ENCODE measurements at places on chromosomes 6 and 20. TPM values are rescaled to one million over a fixed set of nuclear protein-coding genes. Genes with fewer than 3 reads are reported as not detected.

GRCh38 chr20:39773380-39774000 lies 811.3 kb downstream of the DHX35 start:
- DNase-seq, result no peak

DNA sequence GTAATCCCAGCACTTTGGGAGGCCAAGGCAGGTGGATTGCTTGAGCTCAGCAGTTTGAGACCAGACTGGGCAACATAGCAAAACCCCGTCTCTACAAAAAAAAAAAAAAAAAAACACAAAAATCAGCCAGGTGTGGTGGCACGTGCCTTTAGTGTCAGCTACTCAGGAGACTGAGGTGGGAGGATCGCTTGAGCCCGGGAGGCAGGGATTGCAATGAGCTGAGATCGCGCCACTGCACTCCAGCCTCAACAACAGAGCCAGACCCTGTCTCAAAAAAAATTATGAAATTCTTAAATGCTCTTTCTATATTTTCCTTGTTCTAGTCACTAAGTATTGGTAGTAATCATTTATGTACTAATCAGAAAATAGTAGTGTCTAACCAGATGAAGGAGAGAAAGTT lies 30.6 kb downstream of the SYTL3 start:
- DNase-seq, result no peak

DNA sequence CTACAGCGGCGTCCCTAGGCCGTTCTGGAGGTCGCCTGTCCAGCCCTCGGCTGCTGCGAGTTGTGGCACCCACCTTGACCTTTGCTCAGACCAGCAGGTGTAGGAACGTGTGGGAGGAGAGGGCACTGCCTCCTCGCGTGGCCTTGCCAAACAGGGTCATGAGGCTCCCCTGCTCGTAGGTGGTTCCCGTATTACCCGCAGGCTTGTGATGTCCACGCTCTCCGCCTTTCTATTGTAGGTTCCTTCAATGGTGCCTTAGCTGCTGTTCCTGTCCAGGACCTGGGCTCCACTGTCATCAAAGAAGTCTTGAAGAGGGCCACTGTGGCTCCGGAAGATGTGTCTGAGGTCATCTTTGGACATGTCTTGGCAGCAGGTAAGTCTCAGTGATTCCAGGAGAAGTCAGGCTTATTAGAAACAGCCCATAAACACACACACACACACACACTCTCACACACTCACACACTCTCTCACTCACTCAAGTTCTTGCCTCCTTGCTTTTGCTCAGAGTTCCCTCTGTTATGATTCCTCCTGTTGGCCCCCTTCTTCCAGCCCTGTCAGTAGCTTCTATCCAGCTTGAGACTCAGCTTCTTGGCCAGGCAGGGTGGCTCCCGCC lies 942 bp downstream of the ACAT2 start:
- no peak for DNase-seq

GRCh38 chr6:92380803-92381601 lies 1038.4 kb downstream of the EPHA7 start:
- DNase-seq, result no peak

DNA sequence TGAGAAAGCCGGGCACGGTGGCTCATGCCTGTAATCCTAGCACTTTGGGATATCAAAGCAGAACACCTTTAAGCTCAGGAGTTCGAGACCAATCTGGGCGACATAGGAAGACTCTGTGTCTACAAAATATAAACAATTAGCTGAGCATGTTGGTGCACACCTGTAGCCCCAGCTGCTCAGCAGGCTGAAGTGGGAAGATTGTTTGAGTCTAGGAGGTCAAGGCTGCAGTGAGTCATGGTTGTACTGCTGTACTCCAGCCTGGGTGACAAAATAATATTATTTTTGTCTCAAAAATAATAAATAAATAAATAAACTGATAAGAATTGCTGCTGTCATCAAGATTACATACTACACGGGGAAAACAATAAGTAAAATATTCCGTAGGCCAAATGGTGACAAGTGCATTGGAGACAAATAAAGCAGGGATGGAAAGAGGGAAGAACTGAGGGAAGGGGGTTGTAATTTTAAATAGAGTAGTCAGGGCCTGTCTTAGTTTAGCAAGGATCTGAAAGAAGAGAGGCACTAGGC lies 14.0 kb upstream of the TOP1 start:
- DNase-seq, result no peak

DNA sequence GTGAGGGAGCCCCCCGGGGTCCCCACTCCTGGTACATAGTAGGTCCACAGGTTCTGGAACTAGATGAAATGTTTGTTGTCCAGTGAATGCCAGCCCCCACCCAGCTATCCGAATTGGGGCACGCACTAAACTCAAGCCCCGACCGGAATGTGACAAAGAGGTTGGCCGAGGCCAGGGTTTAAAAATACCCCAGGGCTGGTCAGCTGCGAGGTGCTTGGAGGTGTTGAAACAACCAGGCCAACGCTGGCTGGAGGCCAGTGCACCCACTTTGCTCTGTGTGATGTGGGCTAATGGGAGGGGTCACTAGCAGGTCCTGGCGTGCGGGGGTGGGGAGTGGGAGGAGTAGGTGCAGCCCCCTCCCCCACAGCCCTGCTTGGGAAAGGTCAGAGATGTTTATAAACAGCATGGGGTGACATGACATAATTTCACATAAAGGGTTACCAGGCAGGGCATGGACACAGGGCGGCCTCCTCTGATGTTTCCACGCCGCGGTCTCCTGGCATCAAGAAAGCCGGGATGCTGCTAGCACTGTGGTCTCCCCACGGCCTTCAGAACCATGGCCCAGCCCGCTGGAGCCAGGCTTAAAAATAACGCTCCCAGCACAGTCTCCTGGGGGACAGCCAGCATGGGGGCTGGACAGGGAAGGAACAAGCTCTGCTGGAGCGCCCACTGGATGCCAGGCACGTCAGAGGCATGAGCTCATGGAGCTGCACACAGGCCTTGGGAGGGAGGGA lies 111.2 kb upstream of the PTPN1 start:
- no peak for DNase-seq

DNA sequence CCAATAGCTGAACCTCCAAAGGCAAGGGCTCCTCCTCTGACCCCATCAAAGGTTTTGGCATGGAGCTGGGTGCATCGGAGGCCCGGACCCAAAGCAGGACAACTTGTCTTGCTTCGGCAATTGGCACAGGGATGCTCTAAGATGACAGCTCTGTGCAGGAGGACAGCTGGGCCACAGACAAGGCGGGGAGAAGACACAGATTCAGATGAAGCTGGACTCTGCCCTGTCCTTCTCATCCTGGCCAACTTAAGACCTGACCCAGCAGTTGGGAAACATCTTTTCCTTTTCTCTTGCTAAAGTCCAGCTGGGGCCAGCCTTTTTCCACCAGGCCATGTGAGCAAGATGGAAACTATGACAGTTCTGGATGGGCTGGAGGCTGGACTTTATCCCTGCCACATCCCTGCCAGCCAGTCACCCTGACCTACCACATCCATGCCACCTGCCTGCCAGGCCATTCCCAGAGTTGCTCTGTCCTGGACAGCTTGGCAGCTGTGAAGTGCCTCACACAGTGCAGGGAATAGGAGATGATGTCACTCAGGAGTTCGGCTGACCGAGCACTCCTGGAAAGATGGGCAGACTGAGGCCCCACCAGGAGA lies 12.7 kb upstream of the PSMF1 start:
- no peak for DNase-seq

DNA sequence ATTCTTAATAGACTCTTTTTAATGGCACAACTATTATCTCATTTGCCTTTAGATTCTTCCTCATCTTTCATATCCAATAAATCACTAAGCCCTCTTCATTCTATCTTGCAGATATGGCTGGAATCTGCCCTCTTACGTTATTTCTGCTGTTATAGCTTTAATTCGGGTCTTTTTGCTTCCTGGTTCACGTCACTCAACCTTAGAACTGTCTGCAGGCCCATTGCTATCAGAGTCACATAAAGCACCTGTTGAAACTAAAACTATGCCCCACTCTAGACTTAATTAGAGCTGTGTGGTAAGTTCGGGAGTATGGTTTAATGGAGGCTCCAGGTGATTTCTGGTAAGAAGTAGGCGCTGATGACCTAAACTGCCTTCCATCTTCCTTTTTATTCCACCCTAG lies 988 bp downstream of the QRSL1 start:
- no peak for DNase-seq

GRCh38 chr6:8336406-8337057 lies 98.8 kb downstream of the SLC35B3 start:
- no peak for DNase-seq

DNA sequence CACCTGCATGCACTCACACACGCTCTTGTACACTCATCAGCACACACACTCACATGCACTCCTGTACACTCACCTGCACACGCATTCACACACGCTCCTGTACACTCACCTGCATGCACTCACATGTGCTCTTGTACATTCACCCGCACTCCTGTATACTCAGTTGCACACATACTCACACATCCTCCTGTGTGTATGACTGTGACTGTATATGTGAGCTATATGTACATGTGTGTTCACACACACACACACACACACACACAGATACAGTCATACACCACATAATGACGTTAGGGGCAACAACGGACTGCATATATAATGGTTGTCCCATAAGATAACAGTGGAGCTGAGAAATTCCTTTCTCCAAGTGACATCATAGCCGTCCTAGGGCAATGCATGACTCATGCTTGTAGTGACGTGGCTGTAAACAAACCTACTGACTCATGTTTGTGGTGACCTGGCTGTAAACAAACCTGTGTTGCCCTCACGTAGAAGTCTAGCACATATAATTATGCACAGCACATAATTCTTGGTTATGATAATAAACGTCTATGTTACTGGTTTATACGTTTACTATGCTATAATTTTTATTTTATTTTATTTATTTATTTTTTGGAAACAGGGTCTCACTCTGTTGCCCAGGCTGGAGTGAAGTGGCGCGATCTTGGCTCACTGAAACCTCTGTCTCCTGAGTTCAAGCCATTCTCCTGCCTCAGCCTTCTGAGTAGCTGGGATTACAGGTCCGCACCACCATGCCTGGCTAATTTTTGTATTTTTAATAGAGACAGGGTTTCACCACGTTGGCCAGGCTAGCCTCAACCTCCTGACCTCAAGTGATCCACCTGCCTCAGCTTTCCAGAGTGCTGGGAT lies 22.8 kb upstream of the TAF4 start:
- peak; percentile 9 for DNase-seq

DNA sequence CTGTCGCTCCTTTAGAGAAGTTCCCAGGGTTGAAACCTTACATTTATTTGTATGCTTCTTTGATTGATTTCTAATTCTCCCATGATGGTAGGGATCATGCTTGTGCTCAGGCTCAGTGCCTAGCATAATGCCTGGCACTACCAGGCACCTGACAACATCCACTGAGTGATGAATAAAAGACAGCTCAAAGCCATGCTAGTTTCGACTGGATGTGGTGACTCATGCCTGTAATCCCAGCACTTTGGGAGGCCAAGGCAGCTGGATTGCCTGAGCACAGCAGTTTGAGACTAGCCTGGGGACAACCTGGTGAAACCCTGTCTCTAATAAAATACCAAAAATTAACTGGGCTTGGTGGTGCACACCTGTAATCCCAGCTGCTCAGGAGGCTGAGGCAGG lies 11.6 kb upstream of the CD164 start:
- no peak for DNase-seq

DNA sequence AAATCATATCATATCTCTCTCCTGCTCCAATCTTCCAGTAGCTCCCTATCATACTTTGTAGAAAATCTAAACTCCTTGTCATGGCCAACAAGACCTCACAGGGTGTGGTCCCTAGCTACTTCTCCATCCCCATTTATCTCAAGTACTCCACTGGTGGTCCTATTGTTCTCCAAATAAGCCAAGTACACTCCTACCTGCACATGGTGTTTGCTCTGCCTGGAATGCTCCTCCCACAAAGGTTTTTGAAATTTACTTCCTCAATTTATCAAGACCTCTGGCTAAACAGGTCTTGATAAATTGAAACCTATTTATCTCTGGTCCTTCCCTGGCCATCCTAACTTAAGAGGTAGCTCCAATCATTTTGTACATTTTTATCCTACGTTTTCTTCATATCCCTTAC lies 12.1 kb downstream of the TMX4 start:
- DNase-seq, result no peak

- no peak for DNase-seq
Observed at GRCh38 chr6:156955494-156956183, 178.5 kb downstream of the ARID1B start.

GRCh38 chr6:143374014-143374413 lies 76.5 kb downstream of the ADAT2 start:
- no peak for DNase-seq

DNA sequence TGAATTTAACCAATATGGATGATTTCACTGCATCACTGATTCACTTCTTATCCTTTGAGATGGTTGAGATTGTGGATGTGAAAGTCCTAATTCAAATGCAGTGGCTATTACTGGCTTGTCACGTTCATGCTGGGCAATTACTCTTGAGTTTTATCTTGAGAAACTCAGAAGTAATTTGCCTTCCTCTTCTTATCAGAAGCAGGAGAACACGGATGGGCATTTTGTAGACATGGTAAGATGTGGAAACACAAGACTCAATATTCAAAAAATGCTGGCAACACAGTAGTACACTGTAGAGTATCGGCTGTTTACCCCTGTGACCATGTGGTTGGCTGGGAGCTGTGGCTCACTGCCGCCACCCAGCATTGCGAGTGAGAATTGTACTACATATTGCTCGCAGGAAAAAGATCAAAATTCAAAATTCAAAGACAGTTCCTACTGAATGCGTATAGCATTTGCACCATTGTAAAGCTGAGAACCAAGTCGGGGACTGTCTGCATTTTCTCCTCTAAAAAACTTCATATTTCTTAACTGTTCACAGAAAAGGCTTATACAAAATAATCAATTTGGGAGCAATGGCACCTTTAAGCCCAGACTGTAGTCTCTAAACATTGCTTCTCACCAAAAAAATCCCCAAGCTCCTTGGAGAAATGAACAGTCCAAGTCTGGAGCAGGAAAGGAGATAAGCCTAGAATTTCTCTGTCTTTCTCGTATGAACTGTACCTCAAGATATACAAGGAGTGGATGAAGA lies 61.9 kb upstream of the ELOVL5 start:
- DNase-seq, result peak; percentile 87

- DNase-seq, result no peak
Observed at GRCh38 chr20:43776691-43777090, 49.9 kb upstream of the GTSF1L start.

DNA sequence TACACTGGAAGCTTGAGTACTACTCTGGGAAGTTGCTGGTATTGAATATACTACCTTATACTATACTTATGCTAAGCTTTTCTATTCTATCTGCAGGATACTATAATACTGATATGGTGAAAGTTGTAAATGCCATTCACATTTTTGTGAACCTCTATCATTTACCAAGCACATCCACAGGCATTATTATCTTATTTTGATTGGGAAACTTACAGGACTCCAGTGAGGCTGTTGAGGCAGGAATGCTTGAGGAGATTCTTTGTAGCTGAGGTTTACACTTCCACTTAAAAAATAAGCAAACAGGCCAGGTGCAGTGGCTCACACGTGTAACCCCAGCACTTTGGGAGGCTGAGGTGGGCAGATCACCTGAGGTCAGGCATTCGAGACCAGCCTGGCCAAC lies 442.9 kb downstream of the QKI start:
- DNase-seq, result no peak

Gene FHL5
- total RNA-seq, result 3.4 TPM

Gene PREX1
- total RNA-seq, result 156 TPM

Gene C6orf141
- total RNA-seq, result not detected

Gene SLC2A10
- 2.8 TPM for total RNA-seq

Gene CAP2
- total RNA-seq, result 1.7 TPM

Gene HLA-DRB5
- 60.8 TPM for total RNA-seq

Gene GLP1R
- total RNA-seq, result not detected

Gene NKX2-4
- total RNA-seq, result not detected
